DMS53 (cell line): ENCODE measurements at places on chromosomes 1 and 21.

GRCh38 chr1:57116871-57117270 is 151.1 kb upstream of the C8B start:
- no peak for DNase-seq

DNA sequence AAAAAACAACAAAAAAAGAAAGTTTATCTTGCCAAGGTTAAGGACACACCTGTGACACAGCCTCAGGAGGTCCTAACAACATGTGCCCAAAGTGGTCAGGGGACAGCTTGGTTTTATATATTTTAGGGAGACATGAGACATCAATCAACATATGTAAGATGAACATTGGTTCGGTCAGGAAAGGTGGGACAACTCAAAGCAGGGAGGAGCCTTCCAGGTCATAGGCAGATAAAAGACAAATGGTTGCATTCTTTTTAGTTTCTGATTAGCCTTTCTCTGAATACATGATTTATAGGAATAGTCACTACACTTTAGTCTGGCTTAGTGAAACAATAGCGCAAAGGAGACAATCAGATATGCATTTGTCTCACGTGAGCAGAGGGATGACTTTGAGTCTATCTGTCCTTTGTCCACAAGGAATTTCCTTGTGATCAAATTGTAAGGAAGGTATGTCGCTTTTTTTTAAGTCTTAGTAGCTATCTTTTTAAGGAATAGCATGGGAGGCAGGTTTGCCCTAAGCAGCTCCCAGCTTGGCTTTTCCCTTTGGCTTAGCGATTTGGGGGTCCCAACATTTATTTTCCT is 23.3 kb upstream of the OVAAL start:
- no peak for DNase-seq

DNA sequence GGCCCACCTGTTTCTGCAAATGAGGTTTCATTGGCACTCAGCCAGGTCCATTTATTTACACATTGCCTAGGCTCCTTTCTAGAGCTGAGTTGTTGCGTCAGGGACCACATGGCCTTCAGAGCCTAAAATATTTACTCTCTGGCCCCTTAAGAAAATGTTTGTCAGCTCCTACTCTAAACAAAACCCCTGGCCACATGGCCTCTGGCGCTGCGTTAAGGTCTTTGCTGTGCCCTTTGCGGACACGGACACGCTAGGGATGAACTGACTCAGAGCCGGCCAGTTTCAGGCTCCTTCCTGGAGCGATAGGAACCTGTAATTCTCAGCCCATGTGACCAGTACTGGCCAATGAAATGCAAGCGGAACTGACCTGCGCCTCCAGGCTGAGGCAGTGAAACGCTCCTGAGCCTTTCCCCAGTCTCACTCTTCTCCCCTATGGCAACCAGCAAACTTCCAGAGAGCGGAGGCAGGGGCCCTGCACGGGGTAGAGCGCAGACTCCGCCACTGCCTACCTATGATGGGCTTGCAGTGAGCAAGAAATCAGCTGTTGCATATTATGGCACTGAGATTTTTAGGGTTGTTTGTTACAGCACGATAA is 160.3 kb downstream of the ETS2 start:
- peak; percentile 98 for DNase-seq

DNA sequence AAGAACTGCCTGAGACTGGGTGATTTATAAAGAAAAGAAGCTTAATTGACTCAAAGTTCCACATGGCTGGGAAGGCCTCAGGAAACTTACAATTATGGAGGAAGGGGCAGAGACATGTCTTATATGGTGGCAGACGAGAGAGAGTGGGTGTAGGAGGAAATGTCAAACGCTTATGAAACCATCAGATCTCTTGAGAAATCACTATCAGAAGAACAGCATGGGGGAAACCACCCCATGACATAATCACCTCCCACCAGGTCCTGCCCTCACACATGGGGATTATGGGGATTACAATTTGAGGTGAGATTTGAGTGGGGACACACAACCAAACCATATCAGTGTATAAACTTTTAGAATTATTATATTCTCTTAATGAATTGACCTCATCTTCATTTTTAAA is 335.9 kb upstream of the DPYD start:
- DNase-seq: no peak

DNA sequence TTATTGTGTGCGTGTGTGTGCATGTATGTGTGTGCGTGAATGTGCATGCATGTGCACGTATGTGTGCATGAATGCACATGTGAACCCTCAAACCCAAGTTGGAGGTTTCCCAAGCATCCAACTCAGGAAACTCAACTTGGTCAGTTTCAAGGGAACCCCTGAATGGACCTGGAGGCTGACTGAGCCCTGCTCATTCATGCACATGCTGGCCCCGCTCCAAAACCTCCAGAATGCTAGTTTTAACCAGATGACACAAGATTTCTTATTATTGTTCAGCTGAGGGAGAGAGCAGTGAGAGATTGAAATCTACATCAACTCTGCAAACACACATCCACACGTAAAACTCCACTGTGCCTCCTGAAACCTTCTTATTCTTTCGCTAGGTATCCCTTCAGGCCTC is 104.4 kb downstream of the OMA1 start:
- no peak for DNase-seq

- no peak for DNase-seq
These were observed 38.4 kb upstream of the RBM34 start for GRCh38 chr1:235199441-235199840.

DNA sequence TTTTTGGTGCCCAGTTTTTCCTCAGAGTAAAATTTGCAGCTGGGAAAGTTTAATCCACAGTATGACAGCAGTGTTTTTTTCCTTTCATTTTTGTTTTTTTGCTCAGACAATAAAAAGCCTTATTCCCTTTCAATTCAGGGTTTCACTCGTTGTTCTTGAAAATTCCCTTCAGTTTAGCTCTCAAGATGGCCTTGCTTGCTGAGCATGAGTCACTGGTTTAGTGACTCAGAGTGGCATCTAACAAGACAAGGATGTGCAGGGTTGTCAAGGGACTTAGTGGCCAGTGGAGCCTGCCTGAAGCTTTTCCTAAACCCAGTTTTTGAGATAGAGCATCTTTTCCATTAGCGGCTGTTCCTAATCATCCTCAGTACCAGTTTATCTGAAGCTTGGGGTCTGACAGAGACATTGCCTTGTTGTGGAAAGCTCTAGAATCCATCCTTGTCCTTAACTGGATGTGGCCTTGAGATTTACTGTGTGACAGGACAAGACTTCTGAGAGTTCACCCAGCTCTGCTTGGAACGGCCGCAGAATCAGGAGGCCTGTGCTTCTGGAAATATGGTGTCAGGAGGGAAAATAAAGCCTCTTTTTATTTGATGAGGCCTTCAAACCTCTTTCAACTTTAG is 48.4 kb upstream of the DNAJC6 start:
- DNase-seq: peak; percentile 91

GRCh38 chr1:150708595-150708994 is 11.6 kb upstream of the GOLPH3L start:
- DNase-seq: no peak

DNA sequence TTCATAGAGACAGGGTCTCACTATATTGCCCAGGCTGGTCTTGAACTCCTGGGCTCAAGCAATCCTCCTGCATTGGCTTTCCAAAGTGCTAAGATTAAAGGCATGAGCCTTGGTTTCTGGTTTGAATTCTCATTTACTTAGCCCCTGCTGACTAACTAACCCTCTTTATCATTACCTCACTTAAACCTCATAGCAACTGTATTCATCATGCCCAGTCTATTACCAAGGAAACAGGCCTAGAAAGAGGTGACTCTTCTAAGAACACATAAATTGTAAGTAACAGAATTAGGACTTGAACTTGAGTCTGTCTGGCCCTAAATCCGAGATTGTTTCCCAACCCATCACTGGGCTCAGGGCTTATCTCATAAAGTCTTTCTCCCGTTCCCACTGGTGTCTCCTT is 44.2 kb downstream of the TMEM53 start:
- no peak for DNase-seq

DNA sequence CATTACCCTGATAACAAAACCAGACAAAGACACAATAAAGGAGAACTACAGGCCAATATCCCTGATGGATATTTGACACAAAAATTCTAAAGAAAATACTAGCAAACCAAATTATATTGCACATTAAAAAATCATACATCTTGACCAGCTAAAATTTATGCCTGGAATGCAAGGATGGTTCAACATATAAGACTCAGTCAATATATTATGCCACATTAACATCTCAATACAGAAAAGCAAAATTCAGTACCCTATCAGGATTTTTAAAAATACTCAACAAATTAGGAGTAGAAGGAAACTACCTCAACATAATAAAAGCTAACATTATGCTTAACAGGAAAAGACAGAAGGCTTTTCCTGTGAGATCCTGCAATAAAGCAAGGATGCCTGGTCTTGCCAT is 177.1 kb downstream of the MAGI3 start:
- peak; percentile 23 for DNase-seq

GRCh38 chr1:41768583-41768982 is 150.1 kb downstream of the HIVEP3 start:
- no peak for DNase-seq

DNA sequence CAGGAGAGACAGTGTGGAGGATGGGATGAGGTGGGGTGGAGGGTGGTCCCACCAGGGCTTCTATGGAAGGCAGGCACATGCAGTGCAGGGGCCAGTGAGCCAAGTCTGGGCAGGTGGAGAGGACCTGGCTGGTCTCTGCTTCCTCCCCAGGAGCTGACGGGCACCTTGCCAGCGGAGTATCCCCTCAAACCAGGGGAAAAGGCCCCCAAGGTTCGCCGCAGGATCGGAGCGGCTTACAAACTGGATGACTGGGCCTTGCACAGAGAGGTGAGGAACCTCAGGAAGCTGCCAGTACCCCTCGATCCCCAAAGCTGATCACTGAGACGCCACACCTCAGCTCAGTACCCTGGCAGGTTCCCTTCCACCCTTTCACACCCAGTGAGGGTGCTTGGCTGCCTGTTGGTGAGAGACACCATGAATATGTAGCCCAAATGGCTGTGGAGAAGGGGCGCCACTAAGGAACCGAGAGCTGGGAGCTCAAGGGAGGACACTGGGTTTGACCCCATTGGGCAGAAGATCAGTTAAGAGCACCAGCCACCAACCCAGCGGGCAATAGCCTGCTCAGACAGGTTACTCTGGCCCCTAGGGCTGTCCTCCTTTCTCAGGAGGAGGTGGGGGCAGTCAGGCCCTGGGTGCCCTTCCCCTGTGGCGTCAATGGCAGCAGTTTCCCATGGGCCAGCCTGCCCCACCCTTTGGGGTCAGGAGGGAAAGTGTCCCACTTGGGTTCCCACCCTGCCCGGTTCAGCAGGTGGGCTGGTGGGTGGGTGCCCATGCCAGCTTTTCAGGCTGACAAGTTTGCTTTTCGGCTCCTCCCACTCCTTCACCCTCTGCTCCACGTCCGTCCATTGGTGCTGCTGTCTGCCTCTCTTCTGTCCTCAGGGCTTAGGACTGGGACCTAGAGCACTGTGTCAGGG is 5.5 kb downstream of the INAVA start:
- DNase-seq: no peak

DNA sequence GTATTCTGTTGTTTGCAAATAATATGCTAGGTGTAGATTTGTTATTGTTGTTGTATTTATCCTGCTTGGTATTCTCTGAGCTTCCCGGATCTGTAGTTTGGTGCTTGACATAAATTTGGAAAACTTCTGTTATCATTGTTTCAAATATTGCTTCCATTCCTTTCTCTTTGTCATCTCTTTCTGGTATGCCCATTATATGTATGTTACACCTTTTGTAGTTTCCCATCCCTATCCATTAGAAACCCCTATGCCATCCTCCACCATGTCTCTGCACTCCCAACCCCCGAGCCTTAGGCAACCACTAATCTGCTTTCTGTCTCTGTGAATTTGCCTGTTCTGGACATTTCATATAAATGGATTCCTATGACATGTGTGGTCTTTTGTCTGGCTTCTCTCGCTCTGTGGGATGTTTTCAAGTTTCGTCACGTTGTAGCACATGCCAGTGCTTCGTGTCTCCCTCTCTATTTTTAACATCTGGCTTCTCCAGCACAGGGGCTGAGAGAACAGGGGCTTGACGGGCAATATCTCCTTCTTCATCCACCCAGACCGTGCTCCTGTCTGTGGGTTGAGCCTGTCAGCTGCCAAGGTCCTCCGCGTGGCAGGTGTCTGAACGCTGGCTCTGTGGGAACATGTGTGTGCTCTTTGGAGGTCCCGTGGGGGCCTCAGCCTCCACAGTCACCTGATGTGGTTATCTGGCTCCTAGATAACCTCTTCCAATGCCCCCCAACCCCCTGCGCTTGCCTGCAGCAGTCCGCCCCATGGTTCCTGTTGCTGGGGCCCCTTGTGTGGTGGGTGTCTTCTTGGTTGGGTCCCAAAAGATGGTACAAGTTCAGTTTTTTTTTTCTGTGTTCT is 32.8 kb upstream of the MAN1C1 start:
- no peak for DNase-seq

DNA sequence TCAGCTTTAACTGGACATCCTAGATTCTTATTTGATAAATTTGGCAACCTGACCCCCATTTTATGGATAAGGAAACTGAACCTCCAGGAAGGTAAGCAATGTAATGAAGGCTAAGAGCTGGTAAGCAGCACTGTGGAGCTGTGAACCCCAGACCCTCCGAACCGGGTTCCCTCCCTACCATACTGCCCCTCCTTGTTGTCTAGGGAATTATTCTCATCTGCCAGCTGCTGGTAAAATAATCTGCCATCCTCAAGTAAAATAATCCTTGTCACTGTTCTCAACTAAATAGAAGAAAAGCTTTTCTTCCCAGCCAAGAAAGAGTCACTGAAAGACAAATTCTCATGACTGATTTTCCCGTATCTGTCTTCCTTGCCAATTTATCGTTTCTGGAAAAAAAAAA is 55.8 kb upstream of the PRDX6 start:
- DNase-seq: no peak

GRCh38 chr1:184088037-184088436 is 36.5 kb downstream of the TSEN15 start:
- no peak for DNase-seq

DNA sequence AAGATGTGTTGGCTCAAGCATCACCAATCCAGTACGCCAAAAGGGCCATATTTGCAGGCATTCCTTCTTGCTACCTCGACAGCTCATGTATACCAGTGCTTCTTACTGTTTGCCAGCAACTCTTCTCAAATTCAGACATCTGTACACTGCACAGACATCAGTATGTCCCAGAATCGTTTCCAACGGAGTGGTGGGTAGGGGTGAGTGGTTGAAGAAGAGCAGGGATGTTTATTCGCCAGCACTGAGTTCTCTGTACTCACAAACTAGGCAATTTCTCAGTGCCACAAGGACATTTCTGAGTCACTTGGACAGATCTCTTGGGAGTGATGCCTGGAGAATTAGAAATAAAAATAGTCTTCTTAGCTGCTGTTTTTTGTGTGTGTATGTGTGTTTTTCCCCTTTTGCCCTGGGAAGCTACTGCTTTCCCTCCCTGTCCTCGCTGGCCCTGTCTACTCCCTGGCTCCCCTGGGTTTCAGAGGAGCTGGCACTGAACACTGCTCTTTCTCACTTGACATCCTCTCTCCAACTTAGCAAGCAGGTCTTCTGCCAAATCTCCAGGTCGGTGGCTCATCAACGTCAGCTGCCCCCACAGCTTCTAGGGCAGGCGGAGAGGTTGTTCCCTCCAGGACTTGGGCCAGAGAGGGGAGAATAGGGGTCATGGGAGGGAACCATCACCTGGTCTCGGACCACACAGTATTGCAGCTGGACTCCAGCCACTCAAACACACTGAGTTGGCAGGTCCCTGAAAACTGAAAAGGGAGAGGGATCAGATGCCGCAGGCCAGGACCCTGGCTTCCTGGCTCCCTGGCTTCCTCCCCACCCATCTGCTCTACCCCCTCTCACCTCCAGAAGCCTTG is 90.5 kb downstream of the NMNAT2 start:
- no peak for DNase-seq

GRCh38 chr1:25683177-25683576 is 66.6 kb downstream of the MAN1C1 start:
- DNase-seq: no peak
